Erythroblast (primary cell): ENCODE measurements at places on chromosomes 1 and 21.

DNA sequence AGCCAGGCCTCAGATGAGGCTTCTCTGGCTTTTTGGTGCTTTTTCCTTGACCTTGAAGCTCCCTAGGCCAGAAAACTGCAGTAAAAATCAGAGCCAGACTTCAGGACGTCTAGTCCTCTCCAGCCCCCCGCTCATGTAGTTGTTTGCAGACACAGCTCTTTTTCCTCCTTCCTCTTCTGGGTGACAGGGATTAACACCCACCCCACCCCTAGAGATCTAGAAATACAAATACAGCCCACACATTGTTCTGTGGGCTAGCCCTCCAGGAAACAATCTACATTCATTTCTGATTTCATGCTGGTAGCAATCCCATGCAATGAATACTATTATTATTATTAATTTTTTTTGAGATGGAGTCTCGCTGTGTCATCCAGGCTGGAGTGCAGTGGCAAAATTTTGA is 9.9 kb upstream of the CLSTN1 start:
- DNase-seq: no peak

DNA sequence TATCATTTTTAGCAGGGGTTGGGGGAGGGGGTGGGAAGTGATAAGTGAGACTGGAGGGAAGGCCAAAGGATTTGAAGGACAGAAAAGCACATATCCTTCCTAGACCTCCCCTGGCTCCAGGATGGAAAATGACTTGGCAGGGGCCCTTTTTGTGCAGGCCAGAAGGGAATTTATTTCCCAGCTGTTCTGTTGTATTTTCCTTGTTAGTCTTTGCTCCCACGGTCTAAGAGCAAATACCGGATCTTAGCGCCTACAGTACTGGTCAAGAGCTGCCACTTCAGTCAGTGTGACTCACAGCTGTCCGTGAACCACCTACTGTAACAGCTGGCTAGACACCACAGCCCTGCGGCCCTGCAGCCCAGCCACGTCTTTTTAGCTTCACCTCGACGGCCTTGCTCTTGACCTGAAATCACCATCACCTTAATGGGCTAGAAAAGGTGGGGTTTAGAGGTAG is 51.0 kb upstream of the ERRFI1 start:
- DNase-seq: no peak

GRCh38 chr1:157292302-157292701 is 154.1 kb upstream of the ETV3 start:
- no peak for DNase-seq

- DNase-seq: peak; percentile 29
Observed at GRCh38 chr1:201514466-201514865, 7.5 kb upstream of the CSRP1 start.

DNA sequence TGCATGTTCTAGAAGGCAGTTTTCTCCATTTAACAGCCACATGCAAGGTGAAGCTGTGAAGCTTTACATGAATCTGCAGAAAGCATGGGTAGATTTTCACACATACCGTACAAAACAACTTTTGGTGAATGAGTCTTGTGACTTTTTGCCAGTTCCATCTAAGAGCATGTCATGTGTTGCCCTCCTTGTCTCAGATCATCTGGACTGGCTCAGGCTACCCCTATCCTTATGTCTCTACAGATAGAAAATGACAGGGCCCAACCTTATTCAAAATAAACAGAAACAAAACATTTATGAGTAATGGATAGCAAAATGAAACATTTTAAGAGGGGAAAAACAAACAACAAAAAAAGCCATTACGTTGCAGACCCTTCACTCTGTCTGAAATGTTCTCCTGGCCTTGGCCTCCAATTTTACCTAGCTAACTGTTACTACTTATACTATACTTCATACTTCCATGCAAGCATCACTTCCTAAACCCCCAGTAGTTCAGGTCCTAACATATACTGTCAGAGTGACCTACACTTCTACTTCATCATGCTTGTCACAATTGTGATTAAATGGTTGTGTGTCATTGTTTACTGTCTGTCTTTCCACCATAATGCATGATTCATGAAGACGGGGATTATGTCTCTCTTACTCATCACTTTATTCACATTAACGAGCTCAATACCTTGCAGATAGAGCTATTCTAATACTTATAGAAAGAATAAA is 39.0 kb downstream of the LRRC8C start:
- DNase-seq: no peak

- no peak for DNase-seq
Observed at GRCh38 chr1:146039844-146040194, 18.3 kb upstream of the HJV start.

DNA sequence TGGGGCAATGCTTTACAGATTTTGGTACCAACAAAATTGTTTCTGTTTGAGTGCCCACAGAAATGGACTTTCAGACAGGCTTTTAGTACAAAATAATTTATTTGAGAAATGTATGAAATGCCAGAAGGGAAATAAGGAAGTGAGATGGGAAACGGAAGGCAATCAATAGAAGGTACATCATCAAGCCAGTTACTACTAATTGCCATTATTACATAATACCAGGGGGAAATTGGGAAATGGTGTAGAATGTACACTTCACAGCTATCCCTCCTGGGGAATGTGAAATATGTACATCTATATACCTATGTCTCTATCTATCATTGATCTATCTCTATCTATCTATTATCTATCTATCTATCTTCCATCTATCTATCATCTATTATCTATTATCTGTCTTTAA is 264.6 kb upstream of the B3GALT2 start:
- no peak for DNase-seq

- no peak for DNase-seq
Observed at GRCh38 chr1:206501881-206502280, 5.5 kb upstream of the RASSF5 start.

GRCh38 chr1:199784138-199784895 is 243.2 kb upstream of the NR5A2 start:
- DNase-seq: no peak

- no peak for DNase-seq
Observed at GRCh38 chr21:35257413-35257812, 208.3 kb upstream of the RUNX1 start.

DNA sequence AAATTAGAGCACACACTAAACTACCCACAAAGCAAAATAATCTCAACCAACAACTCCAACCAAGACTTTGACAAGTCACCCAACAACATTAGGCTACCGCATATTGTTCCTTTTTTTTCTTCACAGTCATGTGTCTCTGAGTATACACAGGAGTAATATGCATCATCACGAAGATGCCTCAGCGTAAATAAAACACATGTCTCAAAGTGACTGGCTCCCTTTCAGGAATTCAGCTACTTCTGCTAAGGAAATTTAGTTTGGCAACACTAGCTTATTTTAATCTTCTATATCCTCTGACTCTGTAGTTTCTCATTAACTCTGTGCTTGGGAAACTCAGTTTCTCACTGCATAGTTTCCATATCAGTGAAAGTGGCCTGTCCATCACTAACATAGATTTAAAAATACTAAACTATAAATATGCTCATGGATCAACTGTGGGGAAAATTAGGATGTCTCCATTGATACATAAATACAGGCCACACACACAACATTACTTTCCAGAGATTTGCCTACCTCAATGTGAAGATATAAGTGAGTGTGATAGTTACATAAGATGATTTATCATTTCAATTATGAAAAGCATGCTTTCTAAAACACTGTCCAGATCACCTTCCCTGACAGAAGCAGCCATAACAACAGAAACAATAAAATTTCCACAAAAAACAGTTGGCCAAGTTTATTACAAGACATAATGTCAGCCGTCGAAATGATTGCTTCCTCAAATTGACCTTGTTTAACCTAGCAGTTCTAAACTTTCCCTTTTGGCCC is 113.2 kb downstream of the PTGER3 start:
- no peak for DNase-seq

DNA sequence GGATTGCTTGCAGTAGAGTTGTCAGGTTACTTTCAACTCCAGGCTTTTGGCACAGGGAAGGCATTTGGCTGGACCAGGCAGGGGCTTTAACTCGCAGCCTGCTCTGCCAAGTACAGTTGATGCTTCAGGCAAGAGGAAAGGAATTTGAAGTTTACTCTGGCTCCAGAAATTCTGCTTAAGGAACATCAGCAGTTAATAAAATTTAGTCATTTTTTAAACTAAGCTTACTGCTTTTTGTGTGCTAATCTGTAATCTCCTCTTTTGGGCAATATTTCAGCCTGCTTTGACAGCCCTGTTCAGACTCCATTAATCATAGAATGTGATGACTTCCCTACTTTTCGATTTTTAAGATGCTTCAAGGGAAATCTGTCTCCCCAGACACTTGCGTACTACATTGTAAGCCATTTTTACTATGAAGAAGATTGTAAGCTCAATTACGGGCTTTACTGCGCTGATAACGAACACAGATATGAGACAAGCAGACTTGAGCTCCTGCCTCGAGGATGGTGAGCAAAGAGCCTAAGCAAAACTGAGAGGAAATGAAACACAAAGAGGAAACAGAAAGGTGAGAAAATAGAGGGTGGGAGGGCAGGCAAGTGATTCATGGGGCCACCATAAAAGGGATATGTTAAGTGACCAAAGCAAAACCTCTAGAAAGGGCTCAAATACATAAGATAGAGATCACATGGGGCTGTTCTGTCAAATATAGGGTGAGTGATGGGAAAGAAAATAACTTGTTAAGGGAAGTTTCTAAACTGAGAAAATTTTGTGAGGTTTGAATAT is 76.6 kb upstream of the VAV3 start:
- DNase-seq: no peak

- no peak for DNase-seq
Observed at GRCh38 chr1:165641231-165641987, 10.4 kb downstream of the MGST3 start.

DNA sequence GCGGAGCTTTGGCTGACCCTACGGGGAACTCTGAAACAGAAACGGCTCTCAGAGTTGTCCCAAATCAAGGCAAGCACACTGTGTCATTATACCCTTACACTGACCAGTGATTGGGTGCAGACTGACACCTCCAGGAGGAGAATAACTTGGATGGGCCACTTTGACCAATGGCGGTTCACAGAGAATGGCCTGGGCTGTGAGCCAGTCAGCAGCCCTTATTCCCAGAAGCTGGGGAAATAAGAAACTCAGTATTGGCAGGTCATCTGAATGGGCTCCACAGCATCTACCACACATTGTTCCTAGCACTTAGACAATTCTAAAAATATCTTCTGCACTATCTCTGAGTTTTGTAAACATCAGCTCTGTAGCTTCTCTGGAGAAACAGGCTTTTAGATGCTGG is 265.2 kb downstream of the ADGRL2 start:
- DNase-seq: no peak

DNA sequence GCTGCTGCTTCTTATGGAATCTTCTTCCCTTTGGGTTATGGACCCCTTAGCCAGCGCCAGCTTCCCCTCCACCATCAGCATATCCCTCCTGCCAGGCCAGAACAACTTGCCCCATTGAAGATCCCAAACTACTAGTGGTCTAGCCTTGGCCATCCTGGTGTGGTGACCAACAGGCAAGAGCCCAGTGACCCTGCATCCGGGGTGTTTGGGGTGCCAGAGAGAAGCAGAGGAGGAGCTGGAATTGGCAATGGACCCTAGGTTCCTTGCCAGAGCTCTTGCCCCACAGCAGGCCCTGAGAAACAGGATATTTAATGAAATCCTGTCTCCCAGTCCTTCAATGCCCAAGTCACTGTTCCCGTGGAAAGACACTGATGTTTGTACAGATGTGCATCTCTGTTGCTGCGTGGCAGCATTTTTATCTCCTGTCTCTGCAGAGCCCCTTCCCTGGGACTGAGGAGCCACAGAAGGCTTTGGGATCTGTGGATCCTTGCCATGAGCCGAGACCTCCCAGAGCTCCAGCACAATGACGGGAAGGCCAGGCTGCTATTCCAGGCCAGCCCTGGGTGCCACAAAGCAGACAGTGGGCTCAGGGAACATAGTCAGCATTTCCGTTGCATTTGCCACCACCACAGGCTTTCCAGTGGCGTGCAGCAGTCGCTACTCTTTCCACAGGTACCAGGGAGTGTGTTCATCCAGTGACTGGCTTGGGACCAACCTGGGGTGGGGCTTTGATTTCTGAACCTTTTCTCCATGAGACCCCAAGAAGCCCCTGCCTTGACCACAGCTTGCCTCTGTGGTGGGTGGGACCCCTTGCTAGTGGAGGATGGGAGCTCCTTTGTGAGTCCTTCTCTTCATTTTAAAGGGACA is 21.6 kb downstream of the NAV1 start:
- DNase-seq: no peak

GRCh38 chr1:225445639-225446594 is 18.1 kb upstream of the LBR start:
- DNase-seq: no peak

DNA sequence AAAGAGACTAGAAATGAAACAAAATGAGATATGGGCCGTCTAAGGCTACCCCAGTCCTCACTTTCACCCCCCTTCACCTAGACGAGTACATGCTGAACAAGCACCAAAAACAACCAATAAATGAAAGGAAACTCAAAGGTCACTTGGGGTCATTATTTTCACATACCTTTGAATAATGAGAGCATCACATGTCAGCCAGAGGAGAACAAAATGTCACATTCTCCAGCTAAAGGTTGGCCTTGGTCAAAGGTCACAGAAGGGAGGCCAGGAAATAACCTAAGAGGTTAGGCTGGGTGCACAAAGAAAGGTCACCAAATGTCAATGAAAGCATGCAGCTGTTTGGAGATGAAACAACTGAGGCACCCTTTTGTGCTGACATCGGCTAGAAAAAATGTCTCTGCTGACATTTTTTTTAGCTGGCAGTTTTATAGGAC is 288.7 kb upstream of the USP25 start:
- DNase-seq: no peak

DNA sequence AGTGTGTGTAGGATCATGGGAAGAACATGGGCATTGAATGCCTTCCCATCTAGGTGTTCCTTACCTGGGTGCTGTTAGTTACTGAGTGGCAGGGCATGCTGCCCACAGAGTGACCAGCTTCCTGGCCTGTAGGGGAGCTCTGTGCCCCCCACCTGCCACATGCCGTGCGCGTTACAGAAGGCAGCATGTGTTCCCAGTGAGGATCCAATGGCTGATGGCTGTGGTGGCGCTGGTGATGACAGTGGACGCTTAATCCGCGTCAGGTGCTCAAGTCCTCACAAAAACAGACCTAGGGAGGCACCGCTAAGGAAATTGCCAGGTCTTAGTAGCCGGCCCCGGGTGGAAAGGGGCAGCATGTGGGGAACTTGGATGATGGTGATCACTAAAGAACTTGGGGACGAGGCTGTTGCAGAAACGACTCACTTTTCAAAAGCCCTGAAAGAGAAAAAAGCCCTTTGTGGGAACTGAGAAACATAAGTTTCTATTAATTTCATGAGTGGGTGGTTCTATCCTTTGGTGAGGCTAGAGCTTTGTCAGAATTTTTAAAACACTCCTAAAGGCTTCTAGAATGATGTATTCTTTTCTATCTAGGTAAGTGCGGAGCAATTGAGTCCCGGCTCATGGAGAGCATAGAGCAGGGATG is 93.2 kb downstream of the PRDM2 start:
- no peak for DNase-seq

- no peak for DNase-seq
Observed at GRCh38 chr1:247266053-247266452, 10.2 kb downstream of the VN1R5 start.

- DNase-seq: no peak
Observed at GRCh38 chr1:66623812-66624211, 89.9 kb downstream of the SGIP1 start.

DNA sequence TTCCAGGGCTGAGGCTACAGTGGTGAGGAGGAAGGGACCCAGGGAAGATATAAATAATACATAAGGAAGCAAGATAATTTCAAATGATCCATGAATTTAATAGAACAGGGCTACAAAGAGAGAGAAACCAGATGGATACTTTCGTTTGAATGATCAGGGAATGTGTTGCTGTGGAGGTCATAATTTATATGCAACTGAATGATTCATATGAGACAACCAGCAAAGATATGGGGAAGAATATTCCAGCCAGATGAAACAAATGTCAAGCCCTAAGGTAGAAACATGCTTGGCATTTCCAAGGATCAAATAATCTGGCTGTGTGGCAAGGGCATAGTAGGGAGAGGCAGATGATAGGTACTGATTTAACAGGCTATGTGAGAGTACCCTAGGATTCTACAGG is 84.8 kb upstream of the ZC3H11B start:
- DNase-seq: no peak
